A549 treated with Mapracorat at 1 μM for 4 hours (cell line): ENCODE measurements at places on chromosomes 12 and 14. TPM values are rescaled to one million over a fixed set of nuclear protein-coding genes. Genes with fewer than 3 reads are reported as not detected.

The POTEG gene
- total RNA-seq, result not detected in 5 replicates

The FOXG1 gene
- total RNA-seq, result 0.13 to 0.23 TPM (median 0.15 TPM) in 5 replicates

The RGS6 gene
- not detected in 5 replicates for total RNA-seq

The RBM19 gene
- total RNA-seq, result 15.5 to 18.6 TPM (median 17.8 TPM) in 5 replicates

The CEP170B gene
- total RNA-seq, result 16.6 to 29.4 TPM (median 25.2 TPM) in 5 replicates

The CD4 gene
- not detected in 5 replicates for total RNA-seq
